ENCODE measurements at places on chromosomes 12 and 14.
A peak's percentile ranks its signal among the peaks of the same experiment; 100 is the strongest.

- no peak for DNase-seq
These were observed 89.8 kb downstream of the WSCD2 start for GRCh38 chr12:108218921-108219320.

GRCh38 chr12:6827982-6828780 lies at the start of gene P3H3:
Gene P3H3, plus strand, starts transcription at chr12:6828407. Its CDS starts 34 bp downstream, at chr12:6828441.
- DNase-seq, result no peak

DNA sequence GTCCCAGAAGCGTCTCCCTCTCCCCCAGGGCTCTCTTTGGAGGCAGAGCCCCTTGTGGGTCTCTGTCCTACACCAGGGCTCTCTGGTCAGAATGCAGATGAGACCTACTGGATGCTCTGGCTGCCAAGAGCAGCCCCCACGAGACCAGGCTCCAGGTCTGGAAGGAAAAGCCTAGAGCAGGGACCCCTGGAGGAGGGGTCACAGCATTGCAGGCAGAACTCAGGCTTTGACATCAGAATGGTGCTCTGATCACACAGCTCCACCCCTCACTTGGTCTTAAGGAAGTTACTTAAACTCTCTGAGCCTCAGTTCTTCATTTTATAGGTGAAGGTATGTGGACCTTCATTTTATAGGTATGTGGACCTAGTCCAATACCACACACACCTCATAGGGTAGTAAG lies 83.1 kb downstream of the ARL6IP4 start:
- no peak for DNase-seq

GRCh38 chr12:80135624-80136023 lies 36.3 kb downstream of the OTOGL start:
- no peak for DNase-seq

DNA sequence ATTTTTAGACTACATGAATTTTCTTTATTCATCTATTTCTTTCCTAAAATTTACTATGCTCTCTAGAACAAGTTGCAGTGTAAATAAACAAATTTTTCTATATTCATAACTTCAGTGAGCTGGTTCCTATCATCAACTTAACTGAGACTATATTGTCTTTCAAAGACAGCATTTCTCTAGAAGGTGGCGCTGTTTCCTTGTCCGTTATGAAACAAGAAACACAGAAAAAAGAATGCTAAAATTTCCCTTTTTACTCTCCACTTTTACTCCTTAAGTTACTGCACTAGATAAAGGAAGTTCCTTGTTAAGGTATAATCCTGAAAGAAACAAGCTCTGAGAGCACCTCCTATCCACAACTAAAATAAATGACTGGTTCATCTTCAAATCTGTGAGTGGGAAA lies 8.2 kb upstream of the CLEC2A start:
- DNase-seq, result no peak

GRCh38 chr14:75806352-75806832 lies 145.3 kb downstream of the TTLL5 start:
- peak; percentile 49 for DNase-seq

DNA sequence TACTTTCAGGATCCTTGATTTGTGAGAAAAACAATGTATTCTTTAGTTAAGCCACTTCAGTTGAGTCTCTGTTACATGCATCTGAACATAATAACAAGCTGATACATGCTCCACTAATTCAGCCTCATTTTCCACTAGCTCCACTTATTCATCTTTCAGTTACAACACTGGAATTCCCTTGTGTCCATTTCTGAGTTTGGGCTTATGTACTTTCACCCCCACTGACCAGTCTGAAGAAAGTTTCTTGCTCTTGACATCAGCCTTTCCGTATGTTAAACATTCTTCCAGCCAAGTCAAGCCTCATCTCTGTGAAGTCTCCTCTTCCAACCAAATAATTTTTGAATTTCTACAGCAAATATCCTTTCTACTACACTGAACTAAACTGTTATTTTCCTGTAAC lies 592.5 kb upstream of the NOVA1 start:
- no peak for DNase-seq

- DNase-seq, result no peak
These were observed 37.9 kb downstream of the RAB21 start for GRCh38 chr12:71792599-71792998.

DNA sequence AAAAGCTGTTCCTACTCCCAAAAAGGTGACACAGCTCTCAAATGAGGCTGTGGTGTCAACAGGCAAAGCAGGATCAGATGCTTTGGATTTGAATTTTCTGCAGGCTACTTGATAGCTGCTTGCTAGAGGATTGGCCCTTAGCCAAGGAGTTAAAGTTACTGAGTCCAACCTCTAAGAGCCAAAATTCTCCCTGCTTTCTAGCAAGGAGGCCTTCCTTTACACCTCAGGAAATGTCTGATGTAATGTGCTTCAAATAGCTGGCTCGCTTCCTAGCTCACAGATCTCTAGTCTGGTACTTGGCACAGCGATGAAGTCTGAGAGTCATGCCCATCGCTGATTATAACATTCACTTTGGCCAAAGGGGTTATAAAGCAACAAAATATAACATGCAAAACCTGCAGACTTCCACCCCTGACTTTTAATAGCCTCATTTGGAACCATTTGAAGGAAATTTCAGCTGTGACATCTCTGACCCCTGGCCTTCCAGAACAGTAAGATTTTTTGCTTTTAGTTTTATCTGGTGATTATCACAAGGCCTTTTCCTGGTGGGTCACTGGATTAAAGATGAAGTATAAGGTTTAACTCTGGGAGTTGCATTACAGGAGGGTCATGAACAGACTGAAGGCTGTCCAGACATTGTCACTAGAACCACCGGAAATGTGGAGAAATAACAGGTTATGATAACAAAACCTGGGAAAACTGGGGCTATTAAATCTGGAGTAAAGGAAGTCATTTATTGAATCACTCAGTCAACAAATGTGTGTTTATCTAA lies 189.7 kb downstream of the EPS8 start:
- DNase-seq, result peak; percentile 38

DNA sequence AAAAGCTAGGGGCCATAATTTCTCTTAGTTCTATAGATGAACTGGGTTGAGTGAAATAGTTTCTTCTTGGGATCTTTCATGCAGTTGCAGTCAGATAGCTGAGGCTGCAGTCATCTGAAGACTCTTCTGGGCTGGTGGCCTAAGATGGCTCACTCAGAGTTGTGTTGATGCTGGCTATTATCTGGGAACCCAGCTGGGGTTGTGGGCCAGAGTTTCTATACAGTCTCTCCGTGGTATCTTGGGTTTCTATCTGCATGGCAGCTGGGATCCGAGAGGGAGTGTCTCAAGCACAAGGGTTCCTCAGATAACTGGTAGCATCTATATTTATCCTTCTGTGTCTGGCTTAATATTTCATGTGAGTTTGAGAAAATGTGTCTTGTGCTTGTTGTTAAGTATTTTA lies 21.1 kb downstream of the AVPR1A start:
- no peak for DNase-seq

- DNase-seq, result peak; percentile 57
These were observed 113.7 kb downstream of the DUSP6 start for GRCh38 chr12:89238593-89238992.

- no peak for DNase-seq
These were observed 12.1 kb upstream of the GALNT9 start for GRCh38 chr12:132341318-132342050.

DNA sequence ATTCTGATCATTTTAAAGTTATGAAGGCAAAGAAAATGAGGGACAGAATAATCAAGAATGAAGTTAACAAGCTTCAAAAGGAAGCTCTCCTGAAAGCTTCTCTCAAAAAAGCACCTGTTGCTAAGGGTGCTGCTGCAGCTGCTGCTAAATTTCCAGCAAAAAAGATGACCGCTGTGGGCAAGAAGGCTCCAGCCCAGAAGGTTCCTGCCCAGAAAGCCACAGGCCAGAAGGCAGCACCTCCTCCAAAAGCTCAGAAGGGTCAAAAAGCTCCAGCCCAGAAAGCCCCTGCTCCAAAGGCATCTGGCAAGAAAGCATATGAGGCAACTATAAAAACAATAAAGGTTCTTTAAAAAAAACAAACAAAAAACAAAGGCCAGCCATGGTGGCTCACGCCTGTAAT lies 52.7 kb upstream of the NR2C1 start:
- DNase-seq, result no peak

- DNase-seq, result peak; percentile 44
These were observed 2.4 kb upstream of the POP5 start for GRCh38 chr12:120583478-120584030.

DNA sequence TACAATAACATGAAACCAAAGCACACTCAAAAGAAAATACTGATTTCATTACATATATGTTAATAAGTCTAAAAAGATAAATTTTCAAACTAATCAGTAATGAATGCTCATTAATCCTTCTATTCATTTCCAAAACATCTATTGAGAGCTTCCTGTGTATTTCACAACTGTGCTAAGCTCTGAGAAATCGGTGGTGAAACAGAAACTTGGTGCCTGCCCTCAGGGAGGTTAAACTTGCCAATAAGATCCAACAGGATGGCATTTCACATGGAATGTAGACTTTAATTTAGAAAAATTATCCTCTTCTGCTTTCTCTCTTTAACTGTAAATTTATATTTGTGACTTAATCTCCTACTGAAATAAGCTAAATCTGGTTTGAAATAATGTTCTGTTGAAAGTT lies 70.9 kb upstream of the SLC38A4 start:
- DNase-seq, result no peak

- DNase-seq, result no peak
These were observed 348.8 kb downstream of the KCNH5 start for GRCh38 chr14:62696331-62696924.

GRCh38 chr12:117202556-117202955 lies 12.3 kb upstream of the FBXO21 start:
- no peak for DNase-seq

- no peak for DNase-seq
These were observed 140.8 kb downstream of the ERC1 start for GRCh38 chr12:1131811-1132224.

DNA sequence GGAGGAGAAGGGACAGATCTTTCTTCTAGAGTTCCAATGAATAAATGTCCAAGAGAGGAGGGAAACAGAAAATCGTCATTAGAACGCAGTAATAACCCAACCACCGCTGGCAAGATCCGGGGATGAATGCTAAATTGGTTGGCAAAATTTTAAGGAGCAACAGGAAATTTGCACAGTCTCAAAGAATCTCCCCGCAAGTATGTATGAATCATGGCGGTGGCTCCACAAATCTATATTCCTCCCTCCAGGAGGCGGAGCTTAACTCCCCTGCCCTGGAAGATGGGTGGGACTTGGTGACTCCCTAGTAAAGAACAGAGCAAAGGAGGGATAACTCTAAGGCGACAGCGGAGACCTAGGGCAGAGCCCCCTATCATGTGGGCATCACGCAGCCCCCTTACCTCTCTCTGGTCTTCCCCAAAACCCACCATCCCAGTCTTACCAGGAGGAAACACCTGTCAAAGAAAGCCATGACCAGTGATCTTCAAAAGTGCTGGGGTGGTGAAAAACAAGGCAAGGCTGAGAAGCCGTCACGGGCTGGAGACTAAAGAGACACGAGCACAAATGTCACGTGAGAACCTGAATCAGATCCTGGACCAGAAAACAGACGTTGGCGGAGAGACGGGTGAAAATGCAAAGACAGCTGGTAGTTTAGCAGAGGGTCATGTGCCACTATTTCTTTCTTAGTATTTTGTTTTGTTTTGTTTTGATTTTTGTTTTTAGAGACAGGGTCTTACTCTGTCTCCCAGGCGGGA lies 125.8 kb downstream of the NCOR2 start:
- DNase-seq, result no peak

DNA sequence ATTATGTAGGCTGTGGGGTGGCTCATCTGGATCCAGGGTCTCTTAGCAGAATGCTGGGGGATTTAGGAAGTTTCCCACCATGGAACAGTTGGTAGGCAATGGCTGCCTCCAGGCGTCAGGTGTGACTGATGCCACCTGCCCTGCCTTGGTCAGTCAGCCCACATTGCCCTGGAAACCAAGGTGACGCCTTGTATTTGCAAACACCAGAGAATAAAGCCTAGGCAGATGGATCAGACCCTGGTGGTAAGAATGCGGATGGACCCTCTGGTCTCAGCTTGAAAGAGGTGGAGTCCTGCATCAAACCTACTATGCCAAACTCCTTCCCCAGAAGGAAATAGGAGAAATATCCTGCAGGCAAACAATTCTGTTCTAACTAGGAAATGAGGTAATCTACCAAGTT lies 38.2 kb downstream of the NCKAP5L start:
- DNase-seq, result no peak

All from spinal cord (tissue), 10 donors.